ENCODE measurements at places on chromosomes 11 and 22.

DNA sequence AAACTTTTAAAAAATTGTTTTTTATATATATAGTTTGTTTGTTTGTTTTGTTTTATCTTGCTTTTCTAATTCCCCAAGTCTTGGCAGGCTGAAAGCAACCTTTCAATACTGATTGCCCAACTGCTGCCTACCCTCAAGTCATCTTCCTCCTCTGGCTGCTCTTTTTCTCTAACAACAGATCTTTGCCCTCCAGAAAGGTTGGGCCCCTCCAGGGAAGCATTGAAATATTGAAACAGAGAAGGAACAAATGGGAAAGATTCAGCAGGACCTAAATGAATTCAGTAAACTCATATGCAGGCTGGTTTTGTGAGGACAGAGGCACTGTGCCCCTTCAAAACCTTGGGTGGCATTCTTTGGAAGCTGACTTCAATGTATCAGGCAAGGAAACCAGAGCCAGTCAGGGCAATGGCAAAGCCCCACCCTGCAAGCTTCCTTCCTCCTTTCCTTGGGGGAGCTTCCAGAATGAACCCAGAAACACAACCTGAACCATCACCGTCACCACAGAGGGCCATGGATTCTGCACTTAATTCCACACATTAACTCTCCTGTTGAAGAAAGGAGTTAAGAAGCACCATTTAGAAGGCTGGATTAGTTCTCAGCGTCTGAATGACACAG is 815 bp upstream of the MS4A6A start:
- no peak for DNase-seq

GRCh38 chr22:43275545-43276317 is 67.4 kb downstream of the SCUBE1 start:
- no peak for DNase-seq

DNA sequence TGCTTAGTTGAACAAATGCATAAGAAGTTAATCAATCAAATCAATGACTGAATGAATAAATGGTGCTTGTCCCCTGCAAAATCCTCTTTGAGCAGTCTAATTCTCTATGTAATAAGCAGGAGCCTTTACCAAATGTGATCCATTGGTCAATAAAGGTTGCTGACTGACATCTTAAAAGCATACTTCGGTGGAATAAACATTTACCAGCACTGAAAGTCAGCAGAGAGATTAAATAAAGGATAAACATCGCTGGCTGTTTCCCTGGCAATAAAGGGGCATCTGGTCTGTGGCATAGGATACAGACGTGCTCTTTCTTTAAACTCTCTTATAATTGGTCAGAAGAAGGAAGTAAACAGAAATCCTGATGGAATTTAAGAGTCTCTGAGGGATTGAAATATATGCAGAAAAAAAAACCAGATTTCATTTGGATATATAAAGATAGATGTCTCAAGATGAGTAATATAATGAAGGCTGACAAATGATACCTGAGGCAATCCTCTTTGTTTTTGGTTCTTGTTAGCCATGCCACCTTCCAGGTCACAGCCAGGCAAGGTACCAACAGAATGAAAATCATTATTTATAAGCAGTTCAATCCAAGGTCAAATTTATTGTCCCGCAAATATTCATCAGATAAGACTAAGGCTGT is 578.4 kb upstream of the CCDC90B start:
- DNase-seq = no peak

DNA sequence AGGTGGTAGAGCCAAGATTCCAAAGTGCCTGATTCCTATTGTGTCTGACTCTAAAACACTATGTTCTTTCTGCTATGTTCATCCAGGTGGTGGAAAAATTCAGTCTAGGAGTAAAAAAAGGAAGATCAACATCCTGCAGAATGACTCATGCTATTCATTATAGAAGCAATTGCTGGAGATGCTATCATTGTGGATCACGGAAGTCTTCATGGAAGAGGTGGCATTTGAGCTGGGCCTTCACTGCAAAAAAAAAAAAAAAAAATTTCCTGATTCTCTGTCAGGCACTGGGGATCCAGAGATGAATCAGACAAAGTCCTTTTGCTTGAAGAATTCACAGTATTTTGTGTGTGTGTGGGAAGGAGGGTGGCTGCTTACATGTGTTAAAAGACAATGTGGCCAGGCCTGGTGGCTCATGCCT is 1.4 kb upstream of the UVRAG start:
- no peak for DNase-seq

DNA sequence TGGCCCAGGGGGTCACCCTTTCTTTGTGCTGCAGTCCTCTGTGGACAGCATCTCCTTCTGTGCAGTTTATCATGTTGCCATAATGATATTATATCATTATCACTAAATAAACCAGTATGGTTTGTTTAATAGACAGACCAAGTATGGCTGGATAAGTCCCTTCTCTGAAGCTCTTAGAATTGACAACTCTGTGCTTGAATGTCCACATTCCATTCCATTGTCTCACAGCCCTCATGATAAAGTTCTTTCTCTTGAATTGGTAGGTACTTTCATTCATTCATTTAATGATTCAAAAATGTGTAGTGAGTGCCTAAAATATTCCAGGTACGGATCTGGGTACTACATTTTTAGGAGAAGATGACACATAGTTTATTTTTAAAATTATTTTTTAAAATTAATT is 7.8 kb downstream of the RPS6KA4 start:
- DNase-seq = no peak

GRCh38 chr11:72962084-72962483 is 147.9 kb downstream of the ATG16L2 start:
- no peak for DNase-seq

DNA sequence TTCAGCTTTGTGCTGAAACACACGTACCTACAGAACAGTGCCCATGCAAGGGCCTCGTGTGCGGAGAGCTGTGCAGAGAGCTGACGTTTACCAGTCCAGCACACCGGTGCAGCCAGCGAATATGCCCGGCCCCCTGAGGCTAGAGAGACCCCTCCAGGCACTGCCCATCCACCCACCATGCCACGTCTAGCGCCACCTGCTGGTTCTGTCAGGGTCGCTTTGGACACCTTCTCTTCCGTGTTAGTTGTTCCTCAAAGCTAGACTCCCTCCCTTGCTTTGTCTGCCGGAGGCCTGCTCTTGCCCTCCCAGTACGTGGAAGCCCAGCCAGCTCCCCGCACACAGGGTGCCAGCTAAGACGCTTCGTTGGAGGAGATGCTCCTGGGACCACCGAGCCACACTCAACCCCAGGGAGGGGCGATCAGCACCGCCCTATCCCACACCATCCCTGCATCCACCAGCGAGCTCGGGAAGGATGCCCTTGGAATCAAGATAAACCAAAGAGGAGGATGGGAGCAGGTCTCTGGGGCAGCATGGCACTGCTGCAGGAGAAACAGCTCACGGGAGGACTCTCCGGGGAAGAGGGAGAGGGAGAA is 43.4 kb downstream of the CPT1A start:
- peak; percentile 41 for DNase-seq

GRCh38 chr11:118628861-118629549 is 21.6 kb downstream of the PHLDB1 start:
- no peak for DNase-seq

DNA sequence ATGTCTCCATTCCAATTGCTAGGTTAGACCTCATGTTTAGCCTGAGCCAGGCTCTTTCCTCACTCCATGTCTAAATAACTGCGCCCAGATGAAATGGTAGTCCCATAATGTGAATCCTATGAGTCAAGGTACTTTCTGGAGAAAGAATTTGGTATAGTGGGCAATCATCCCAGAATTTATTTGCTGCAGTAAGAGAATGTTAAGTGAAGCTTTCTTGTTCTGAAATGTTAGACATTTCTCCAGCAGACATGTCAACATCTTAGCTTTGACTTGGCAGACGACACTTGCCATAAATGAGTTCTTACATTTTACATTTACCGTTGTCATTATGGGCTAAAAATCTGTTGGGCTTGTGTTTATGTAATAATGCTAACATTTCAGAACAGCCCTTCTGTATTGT is 165.2 kb downstream of the PGR start:
- DNase-seq = no peak

- no peak for DNase-seq
Observed at GRCh38 chr11:44976576-44976975, 25.9 kb upstream of the TP53I11 start.

Data from stimulated activated CD4-positive, alpha-beta T cell treated with anti-CD3 and anti-CD28 coated beads, Interleukin-12 subunit alpha, Interleukin-12 subunit beta, amount 100 ng/mL, for 4 hours (primary cell).